ENCODE measurements at places on chromosomes 11 and 22.

DNA sequence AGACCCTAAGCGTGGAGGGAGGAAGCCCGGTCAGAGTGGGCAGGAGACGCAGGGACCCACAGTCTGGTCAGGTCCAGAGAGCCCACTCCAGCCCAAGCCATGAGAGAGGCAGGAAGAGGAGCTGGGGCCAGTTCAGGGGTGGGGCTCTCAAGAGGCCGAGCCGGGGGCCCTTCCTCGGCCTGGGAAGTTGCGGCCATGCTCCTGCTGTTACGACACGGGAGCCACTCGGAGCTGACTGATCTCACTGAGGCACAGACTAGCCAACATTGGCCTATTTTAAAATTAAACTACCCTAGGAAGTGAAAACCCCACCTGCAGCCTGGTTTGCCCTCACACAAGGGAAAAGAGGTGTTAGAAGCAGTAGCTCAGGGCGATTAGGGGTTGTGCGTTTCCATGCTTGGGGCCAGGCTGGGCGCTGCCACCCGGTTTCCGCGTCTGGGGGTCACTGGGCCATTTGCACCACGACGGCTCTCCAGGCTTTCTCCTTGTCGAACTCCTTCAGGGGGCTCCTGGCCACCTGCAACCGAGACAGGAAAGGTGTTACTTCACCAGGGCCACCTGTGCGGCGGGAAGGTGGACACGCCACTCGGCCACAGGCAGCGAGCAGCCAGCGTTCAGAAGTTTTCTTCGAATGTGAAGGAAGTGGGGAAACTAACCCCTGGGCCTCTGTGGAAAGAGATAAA is 3.2 kb upstream of the TTLL8 start:
- H3K27me3 ChIP-seq = no peaks in the 10 kb centered on the region
- DNase-seq = no peak
- no peak overlapping the region for H3K4me3 ChIP-seq
- no peaks in the 10 kb centered on the region for H3K4me1 ChIP-seq
- no peaks in the 10 kb centered on the region for H3K36me3 ChIP-seq

DNA sequence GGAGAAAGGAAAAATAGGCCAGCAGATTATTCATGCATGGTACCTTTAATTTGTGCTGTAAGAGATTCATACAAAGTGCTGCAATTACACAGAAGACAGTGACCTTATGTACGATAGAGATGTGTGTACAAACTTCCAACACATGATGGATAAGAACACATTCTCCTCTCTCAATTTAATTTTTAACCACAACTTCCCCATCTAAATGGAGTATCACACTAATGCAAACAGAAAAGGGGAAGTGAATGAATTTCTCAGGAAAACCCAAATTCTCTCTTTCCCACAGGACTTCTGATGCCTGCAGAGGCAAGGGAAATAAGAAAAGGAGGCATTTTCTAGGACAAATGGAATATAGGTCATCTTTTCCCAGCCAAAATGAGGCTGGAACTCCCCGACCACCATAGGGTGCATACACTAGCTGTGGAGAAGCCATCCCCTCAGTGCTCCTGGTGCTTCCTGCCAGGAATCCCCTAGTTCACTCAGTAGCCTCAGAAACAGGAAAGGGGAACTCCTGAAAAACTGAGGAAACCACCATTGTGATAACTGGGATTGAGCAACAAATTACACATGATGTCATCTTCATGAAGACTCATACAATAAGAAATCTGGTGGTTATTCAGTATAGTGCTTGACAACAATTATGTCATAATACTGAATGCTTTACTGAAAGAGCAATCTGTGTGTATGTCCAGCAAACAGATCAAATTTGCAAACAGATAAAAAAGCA is 22.4 kb downstream of the MMP10 start:
- 0 out of 2 replicates have a peak, but pooled peaks cover 2% of the 10 kb centered on the region for H3K4me1 ChIP-seq
- H3K4me3 ChIP-seq = no peak overlapping the region
- DNase-seq = no peak

DNA sequence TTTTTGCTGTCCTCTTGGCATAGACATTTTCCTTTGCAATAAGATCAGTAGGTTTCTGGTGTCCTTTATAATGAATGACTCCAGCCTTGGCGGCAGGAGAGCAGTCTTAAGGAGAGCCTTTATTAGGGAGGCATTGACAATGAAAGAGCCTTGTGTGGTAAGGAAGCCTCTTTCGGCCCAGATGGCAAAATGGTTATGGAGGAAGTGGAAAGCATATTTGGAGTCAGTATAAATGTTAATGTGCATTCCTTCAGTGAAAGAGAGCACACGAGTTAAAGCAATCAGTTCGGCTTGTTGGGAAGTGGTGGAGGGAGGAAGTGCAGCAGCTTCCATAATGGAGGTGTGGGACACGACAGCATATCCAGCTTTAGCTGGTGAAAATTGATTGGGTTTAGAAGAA is 18.1 kb upstream of the ANO1 start:
- H3K36me3 ChIP-seq = no peaks in the 10 kb centered on the region
- no peaks in the 10 kb centered on the region for H3K27me3 ChIP-seq
- no peak overlapping the region for H3K27ac ChIP-seq
- no peak for DNase-seq
- H3K4me1 ChIP-seq = no peaks in the 10 kb centered on the region

GRCh38 chr22:17284888-17285287 is 65.7 kb upstream of the ADA2 start:
- no peak for DNase-seq
- no peaks in the 10 kb centered on the region for H3K27me3 ChIP-seq
- no peaks in the 10 kb centered on the region for H3K36me3 ChIP-seq
- no peak overlapping the region for H3K27ac ChIP-seq
- no peak overlapping the region for H3K4me3 ChIP-seq

DNA sequence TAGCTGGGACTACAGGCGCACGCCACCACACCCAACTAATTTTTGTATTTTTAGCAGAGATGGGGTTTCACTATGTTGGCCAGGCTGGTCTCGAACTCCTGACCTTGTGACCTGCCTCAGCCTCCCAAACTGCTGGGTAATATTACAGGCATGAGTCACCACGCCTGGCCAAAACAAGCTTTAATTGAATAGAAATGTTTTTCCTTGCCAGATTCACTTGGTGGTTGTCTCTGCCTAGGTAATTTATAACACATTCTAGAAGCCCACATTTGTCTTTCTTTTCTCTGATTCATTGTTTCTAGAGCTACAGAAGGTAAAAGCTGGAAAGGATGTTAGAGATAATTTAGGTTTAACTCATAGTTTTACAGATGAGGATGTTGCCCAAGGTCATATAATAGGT is 41.3 kb downstream of the CECR2 start:
- no peak for DNase-seq
- no peak overlapping the region for H3K4me3 ChIP-seq
- H3K27ac ChIP-seq = no peak overlapping the region
- H3K36me3 ChIP-seq = no peaks in the 10 kb centered on the region
- no peaks in the 10 kb centered on the region for H3K27me3 ChIP-seq
- peaks cover 8% of the 10 kb centered on the region for H3K4me1 ChIP-seq

DNA sequence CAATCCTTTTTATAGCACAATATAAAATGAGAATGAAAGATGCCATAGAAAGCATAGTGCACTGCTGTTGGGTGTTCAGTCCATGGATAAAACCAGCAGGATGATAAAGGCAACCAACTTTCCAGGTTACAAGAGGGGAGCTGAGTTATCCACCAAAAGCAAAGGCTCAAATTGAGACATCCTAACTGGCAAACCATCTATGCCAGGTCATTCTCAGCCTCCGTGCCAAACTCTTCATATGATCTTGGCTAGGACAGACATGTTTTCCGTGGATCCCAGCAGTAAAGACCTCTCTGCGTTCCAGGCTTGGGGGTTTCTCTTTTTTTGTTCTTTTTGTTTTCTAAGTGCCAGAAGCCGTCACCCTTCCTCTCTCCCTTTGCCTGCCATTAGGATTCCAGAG is 7.3 kb upstream of the APOA1 start:
- H3K27ac ChIP-seq = no peak overlapping the region
- no peak for DNase-seq
- H3K4me3 ChIP-seq = no peak overlapping the region
- no peaks in the 10 kb centered on the region for H3K4me1 ChIP-seq

GRCh38 chr22:48838376-48838775 is 989.3 kb downstream of the BRD1 start:
- no peaks in the 10 kb centered on the region for H3K36me3 ChIP-seq
- no peak overlapping the region for H3K27ac ChIP-seq
- DNase-seq = no peak
- no peaks in the 10 kb centered on the region for H3K4me1 ChIP-seq

DNA sequence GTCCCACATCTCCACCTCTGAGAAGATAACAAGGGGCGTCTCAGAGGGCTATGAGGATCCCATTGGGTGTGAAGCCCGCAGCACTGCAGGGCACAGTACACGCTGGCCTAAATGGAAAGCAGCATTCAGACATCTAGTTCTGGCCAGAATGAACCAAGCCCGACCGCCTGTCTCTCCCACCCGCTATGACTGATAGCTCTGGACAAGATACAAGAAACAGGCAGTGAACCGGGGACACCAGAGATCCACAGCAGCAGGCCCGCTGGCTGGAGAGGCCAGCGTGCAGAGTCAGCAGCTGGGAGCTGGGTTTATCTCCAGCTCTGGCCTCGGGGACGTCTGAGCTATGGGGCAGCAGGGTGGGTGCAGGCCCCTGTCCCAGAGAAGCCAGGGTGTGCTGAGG is 9.6 kb downstream of the CERK start:
- H3K27me3 ChIP-seq = no peaks in the 10 kb centered on the region
- peaks cover 5% of the 10 kb centered on the region for H3K36me3 ChIP-seq
- H3K4me1 ChIP-seq = peaks cover 7% of the 10 kb centered on the region
- no peak for DNase-seq
- no peak overlapping the region for H3K4me3 ChIP-seq
- H3K27ac ChIP-seq = no peak overlapping the region

- H3K36me3 ChIP-seq = no peaks in the 10 kb centered on the region
- H3K27ac ChIP-seq = no peak overlapping the region
- no peak overlapping the region for H3K4me3 ChIP-seq
- peaks cover 44% of the 10 kb centered on the region for H3K27me3 ChIP-seq
Measured at GRCh38 chr22:27795696-27796517, 5.6 kb downstream of the MN1 start.

DNA sequence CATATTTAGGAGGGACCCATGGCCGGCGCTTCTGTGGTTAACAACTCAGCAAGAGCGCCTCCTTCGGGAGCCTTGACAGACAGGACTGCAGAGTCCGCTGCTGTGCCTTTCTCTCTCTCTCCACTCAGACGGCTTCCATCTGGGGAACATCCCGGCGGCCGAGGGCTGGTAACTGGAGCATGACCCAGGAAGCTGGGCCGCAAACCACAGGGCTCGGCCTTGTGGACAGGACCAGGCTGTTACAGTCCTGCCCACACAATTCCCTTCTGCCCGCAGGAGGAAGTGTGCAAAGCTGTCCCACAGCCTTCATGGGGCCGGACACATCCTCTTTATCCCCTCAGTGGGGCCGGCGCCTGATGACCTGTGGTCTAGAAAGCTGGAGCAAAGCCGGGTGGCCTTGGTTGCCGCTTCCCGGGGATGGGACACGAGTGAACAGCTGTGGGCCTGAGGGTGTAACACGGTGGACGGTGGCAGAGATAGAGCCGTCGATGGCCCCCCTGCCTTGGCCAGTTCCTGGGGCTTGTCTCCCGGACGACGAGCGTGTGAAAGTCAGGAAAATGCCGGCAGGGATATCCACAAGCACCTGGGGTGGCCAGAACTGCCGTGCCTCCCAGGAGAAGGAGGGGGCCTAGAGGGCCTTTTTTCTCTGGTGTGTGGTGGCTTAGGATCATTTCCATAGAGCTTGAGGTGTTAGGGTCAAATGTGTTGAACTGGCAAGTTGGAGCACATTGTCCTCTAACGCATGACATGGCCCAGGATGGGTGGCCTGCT is 50.1 kb downstream of the FBLN1 start:
- no peaks in the 10 kb centered on the region for H3K4me1 ChIP-seq
- no peak for DNase-seq
- no peak overlapping the region for H3K27ac ChIP-seq

DNA sequence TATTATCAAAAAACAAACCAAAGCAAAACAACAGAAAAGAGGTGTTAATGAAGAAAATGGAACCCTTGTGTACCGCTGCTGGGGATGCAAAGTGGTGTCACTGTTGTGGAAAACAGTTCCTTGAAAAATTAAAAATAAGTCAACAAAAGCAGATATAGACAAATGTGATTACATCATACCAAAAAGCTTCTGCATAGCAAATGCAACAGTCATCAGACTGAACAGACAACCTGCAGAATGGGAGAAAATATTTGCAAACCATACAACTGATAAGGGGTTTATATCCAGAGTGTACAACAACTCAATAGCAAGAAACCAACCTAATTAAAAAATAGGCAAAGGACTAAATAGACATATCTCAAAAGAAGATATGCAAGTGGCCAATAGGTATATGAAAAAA is 22.9 kb upstream of the CARS1 start:
- no peak overlapping the region for H3K27ac ChIP-seq
- H3K4me3 ChIP-seq = no peak overlapping the region
- no peaks in the 10 kb centered on the region for H3K4me1 ChIP-seq
- DNase-seq = no peak
- H3K27me3 ChIP-seq = no peaks in the 10 kb centered on the region
- no peaks in the 10 kb centered on the region for H3K36me3 ChIP-seq

DNA sequence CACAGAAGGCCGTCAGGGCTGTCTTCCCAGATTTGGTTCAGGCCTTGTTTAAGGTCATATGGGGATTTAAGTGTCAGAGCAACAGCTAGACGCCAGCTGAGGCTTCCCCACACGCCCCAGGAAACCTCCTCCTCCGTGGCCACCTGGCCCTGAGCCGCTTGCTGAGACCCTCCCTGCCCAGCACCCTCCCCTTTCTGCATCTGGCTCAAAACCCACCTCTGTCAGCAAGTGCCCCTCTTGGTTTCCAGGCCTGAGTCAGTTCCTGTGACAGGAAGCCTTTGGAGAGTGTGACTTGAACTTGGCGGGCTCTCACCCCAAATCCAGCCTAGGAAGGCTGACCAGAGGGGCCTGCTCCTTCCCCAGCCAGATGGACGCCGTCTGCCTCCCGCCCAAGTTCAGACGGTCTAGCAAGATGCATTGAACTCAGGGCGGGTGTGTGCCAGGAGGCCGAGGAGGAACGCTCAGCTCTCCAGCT is 561 bp downstream of the FXYD2 start:
- no peak for DNase-seq
- H3K27ac ChIP-seq = no peak overlapping the region
- peaks cover 6% of the 10 kb centered on the region for H3K4me1 ChIP-seq

DNA sequence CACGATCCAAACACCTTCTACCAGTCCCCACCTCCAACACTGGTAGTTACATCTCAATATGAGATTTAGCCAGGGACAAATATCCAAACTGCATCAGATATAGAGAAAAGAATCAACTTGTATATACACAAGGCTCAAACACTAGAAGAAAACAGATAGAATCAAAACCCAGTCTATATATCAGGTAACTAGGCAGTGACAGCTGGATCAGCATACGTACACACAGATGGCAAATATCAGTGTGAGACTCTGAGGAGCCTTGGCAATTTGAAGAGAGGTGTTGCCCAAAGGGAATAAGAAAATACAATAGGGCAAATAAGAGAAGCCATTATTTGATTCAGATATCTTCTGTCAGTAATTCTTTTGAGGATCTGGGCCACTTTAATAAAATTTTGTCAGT is 951.3 kb upstream of the CHORDC1 start:
- H3K4me3 ChIP-seq = no peak overlapping the region
- no peaks in the 10 kb centered on the region for H3K36me3 ChIP-seq
- H3K4me1 ChIP-seq = no peaks in the 10 kb centered on the region
- no peak overlapping the region for H3K27ac ChIP-seq
- no peaks in the 10 kb centered on the region for H3K27me3 ChIP-seq
